ENCODE measurements at places on chromosomes 1 and 21.

DNA sequence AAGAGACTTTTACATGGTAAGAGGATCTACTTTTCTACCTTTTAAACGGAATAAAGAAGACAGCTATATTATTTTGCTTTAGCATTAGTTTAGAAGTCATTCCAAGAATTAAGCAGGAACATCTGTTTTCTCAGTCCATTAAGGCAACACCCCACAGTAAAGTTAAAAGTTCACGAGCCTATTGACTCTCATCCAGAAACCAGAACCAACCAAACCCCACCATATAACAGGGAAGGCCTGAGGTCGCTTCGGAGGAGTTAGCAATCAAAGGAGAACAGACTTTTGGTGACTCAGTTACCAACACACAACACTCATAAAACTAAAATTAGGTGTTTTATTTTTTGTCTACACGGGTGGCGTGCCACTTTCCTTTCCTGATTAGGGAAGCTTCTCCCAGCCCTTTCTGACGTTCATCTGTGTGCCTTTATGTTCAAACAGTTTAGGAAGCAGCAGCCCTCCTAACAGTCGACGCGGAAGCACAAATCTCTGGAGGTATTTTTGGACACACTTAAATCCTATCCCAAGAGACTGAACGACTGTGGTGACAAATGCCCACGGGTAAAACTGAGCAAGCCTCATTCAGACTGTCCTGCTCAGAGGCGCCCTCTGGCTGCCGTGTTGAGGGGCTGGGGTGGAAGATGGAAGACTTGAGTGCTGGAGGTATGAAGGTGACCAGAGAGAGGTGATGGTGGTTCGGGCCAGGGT, 8.6 kb upstream of the PLA2G2C start:
- peak; percentile 71 for DNase-seq

DNA sequence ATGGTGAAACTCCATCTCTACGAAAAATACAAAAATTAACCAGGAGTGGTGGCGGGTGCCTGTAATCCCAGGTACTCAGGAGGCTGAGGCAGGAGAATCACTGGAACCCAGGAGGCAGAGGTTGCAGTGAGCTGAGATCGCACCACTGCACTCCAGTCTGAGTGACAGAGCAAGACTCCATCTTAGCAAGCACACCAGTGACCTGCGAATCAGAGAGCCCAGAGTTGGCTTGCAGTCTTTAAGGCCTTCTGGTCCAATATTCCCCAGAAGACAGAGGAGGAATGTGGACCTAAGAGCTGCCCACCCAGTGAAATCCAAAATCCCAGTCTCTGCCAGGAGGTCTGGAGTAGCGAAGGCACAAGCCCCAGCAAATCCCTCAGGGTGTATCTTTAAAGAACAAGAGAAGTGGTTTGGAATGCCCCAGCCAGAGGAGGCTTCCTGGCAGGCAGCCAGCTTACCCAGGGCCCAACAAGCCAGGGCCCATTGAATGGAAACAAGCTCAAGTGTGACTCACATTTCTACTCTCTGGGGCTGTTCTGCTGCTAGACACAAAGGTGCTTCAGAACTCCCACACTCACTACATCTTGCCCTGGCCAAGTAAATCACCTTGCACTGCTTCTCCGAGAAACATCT, 23.9 kb downstream of the GPR161 start:
- DNase-seq = peak; percentile 63

- no peak for DNase-seq
Observed at GRCh38 chr1:117581391-117581943, 24.4 kb upstream of the TENT5C start.

DNA sequence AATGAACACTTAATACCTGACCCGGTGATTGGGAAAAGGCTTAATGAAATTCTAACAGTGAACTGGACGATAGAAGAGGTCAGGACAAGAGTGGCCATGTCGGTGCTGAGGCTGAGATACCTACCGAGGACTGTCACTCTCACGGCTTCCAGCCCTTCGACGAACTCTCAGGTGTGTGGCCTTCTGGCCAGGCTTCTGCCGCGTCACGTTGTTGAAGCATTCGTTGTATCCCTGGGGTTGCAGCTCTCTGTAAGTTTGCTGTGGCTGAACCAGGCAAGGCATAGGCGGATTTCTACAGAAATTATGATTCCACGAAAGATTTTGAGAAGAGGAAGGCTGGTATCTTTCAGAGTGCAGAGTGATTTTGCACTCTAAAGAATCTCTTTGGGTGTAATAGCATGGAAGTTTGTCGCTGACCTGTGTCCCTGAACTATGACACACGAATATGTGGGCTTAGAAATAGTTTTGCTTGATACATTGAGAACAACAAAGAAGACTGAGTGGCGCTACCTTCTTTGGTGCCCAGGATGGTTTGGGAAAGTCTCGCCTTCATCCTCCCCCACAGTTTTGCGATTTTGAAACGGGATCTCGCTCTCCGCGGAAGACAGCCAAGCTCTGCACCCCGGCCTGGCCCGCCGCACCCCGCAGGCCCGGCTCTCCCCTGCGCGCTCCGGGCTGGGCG, 403 bp upstream of the EPHX4 start:
- DNase-seq = no peak

- DNase-seq = no peak
Observed at GRCh38 chr1:92201973-92202372, 15.7 kb upstream of the C1orf146 start.

DNA sequence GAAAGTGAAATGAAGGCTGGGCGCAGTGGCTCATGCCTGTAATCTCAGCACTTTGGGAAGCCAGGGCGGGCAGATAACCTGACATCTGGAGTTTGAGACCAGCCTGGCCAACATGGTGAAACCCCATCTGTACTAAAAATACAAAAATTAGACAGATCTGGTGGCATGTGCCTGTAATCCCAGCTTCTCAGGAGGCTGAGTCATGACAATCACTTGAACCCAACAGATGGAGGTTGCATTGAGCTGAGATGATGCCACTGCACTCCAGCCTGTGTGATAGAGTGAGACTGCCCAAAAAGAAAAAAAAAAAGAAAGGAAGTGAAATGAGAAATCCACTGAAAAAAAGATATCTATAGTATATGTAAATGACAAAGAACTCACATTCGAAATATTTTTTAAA, 439.9 kb downstream of the DISC1 start:
- no peak for DNase-seq

DNA sequence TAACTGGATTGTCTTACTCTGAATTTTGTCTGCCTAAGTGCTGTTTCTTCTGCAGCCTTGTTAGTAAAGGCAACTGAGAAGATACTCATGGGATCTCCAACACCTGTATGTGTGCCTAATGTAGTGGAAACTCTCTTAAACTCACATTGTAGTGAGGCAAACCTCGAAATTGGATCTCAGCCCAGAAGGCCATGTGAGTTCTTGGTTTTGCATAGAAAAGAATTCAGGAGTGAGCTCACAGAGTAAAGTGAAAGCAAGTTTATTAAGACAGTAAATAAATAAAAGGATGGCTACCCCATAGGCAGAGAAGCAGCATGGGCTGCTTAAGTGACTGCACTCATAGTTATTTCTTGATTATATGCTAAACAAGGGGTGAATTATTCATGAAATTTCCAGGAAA, 1344.7 kb downstream of the NCAM2 start:
- DNase-seq = no peak

DNA sequence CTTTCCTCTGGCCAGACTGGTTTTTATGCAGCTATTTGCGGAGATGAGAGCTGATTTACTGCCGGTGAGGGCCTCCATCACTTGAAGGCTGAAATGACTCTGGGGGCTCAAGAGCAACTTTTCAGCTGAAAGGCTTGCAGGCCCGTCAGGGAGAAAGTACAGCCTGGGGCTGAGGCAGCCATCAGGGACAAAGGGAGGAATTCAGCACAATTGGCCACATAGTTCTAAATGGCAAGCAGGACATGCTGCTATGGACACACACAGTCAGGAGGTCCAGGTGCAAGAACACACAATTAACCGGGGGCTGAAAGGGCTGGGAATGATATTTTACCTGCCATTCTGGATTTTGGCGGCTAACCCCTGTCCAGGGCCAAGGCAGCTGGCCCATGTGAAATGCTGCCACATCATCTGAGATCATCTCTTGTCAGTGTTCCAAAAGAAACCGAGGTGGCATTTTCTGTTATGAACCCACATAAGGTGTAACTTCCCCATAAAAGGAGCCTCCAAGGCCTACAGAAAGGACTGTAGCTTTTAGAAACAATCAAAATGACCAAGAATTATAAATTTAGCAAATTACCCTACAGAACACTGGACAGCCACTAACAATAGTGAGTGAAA, 58.2 kb downstream of the LMX1A start:
- no peak for DNase-seq

DNA sequence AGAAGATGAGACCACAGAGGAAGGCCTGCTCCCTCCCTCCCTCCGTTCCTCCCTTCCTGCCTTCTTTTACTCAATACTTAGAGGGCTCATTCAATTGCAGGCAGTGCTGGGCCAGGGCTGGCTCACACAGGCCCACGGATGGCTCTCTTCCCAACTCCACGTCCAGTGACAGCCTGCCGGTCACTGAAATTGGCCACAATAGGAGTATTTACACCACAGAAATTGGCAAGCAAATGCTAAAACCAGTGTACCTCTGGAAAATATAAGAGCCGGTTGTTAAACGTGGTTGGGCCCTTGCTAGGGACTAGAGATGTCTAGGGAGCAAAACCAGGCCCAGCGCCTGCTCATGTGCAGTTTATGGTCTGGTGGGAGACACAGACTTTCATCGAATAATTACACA, 72.4 kb upstream of the TMEM51 start:
- DNase-seq = no peak

GRCh38 chr1:159853417-159854115, 8.9 kb downstream of the VSIG8 start:
- no peak for DNase-seq

DNA sequence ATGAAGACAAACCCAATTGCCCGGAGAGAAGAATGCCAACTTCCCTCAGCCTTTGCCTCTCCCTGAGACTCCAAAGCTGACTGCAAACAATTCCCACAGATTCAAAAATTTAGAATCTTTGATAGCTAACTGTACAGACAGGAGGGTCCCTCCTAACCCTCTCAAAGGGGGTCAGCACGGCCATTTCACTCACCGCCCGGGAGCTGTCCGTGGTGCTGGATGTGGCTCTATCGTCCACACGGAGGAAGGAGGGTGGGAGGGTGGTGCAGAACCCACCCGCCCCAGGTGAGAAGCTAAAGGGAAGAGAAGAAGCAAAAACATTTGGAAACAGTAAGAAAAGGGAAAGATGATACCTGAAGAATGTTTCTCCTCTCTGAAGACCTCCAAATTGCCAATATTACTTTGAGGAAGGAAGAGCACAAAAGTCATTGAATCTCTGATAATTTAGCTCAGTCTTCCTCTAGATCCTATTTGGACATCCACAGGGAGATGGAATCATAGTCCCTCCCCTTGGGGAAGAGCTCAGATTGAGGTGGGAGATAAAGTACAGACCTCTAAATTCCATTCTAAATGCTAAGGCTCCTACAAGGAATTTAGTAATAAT, 45.6 kb downstream of the RHBG start:
- no peak for DNase-seq

DNA sequence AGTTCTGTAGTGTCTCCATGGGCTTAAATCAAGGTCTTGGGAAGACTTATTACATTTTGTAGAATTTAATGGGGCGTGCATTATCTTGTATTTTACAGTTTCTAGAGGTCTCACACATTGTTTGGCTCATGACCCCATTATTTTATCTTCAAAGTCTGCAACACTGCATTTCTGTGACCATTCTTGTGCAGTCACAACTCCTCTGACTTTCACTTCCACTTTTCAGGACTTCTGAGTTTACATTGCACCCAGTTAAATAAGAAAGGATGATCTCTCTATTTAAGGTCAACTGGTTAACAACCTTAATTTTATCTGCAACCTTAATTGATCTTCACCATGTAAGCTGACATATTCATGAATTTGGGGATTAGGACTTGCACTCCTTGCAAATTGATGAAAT, 1186.6 kb downstream of the MRPL39 start:
- DNase-seq = no peak

DNA sequence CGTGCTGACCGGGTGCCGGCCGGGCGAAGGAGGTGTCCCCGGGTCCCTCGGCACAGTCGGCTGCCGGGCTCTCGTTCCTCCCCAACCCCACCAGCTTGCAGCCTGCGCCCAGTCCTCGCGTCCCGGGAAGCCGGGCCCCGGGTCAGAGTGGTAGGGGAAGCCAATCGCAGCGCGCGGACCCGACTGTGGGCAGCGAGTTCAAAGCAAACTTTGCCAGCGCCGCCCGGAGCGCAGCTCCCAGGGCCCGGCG, 328 bp downstream of the MYCL start:
- no peak for DNase-seq

DNA sequence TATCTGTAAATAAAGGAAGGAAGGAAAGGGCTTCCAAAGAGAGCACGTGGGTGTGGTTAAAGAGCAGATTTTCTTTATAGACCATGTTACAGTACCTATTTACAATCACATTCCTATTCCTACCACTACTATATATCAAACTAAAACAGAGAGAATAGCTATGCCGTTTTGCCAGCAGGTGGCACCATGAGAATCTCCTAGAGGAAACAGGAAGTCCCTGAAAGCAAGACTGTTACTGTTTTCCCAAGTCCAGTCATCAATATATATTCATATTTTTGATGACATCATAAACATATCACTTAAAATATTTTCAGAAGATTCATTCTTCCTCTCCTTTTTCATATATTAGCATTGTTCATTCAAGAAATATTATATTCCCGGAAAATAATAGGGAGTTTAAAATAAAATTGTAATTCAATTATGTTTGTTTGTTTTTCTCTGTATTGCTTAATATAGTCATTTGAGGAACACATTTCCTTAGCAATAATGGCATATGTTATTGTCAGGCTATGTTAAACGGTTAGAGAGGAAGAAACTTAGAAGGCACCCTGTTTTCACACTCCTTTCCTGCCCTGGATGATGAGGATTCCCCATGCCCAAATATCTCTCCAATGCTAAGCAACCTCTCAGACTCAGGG, 6.6 kb downstream of the CCDC190 start:
- peak; percentile 64 for DNase-seq

DNA sequence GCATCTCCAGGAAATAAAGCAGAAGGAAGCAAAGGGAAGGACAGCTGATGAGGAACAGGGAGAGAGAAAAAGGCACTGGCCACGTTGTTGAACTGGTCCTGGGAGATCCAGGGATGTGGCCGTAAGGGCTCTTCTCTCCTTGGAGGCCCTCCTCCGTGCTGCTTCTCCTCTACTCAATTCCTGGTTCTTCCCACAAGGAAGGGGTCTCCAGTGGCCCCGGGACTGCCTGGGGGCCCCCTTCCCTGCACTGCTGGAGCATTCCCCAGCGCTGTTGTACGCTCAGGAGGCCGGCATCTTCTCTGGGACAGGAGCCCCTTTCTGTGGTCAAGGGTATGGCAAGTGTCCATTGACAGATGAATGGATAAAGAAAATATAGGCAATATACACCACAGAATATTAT, 88.5 kb upstream of the TLR5 start:
- no peak for DNase-seq

DNA sequence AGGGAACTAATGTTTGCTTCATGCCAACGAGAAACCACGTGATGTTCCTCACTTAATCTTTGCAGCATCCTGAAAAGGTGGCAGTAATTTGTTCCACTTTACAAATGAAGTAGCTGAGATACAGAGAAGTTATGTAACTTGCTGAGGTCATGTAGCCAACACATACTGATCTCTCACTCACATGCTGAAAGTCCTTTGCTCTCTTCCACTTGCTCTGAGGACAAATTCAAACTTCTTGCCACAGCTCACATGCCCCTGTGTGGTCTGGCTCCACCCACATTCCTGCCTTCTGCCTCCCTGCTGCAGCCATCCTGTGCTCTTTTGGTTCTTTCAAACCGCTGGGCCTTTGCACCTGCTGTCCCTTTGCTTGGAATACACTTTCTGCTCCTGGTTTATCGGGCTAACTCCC, 55.4 kb downstream of the TMCO4 start:
- no peak for DNase-seq

GRCh38 chr1:71919811-71920509, 362.4 kb downstream of the NEGR1 start:
- no peak for DNase-seq

- no peak for DNase-seq
Observed at GRCh38 chr1:6272868-6273267, 12.0 kb upstream of the GPR153 start.

All from AG08396 (cell line).